ENCODE measurements at places on chromosomes 2 and 18. TPM values are rescaled to one million over a fixed set of nuclear protein-coding genes. Genes with fewer than 3 reads are reported as not detected.

Gene LRP2
- total RNA-seq = 0.05 TPM

DNA sequence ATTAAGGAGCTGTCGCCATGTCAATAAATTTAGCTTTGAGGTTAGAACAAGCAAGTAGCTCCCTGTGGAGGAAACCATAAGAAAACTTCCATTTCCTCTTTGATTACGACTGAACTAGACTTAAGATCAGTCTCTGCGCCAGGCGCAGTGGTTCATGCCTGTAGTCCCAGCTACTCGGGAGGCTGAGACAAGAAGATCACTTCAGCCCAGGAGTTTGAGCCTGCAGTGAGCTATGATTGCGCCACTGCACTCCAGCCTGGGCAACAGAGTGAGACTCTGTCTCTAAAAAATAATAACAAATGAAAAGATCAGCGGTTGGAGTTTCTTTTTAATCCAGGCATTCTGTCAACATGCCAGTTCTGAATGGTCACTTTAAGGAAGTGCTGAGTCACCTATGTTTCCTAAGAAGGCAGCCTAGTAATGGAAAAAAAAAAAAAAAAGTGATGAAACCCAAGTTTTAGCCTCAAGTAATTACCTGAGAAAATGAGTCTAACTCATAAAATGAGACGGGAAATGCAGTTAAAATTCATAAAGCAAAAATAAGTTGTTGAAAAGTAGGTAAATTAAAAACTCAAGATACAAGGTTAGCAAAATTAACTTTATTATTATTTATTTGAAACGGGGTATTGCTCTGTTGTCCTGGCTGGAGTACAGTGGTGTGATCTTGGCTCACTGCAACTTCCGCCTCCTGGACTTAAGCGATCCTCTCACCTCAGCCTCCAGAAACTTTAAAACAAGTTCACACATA lies 10.2 kb downstream of the C18orf32 start:
- no peak for DNase-seq

DNA sequence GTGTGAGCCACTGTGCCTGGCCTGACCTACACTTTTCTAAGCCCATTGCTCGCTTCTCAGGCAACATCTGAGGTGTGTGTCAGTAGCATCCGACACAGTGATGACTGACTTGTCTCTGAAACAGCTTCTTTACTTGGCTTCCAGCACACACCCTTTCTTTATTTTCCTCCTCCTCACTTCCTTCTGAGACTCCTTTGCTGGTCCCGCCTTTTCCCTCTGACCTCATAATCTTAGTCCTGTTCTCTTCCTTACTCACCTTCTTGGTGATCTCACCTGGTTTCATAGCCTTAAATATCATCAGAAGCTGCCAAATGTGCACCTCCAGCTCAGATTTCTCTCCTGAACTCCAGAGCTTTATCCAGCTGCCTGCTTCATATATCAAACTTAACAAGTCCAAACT lies 66.6 kb upstream of the PELI1 start:
- no peak for DNase-seq

DNA sequence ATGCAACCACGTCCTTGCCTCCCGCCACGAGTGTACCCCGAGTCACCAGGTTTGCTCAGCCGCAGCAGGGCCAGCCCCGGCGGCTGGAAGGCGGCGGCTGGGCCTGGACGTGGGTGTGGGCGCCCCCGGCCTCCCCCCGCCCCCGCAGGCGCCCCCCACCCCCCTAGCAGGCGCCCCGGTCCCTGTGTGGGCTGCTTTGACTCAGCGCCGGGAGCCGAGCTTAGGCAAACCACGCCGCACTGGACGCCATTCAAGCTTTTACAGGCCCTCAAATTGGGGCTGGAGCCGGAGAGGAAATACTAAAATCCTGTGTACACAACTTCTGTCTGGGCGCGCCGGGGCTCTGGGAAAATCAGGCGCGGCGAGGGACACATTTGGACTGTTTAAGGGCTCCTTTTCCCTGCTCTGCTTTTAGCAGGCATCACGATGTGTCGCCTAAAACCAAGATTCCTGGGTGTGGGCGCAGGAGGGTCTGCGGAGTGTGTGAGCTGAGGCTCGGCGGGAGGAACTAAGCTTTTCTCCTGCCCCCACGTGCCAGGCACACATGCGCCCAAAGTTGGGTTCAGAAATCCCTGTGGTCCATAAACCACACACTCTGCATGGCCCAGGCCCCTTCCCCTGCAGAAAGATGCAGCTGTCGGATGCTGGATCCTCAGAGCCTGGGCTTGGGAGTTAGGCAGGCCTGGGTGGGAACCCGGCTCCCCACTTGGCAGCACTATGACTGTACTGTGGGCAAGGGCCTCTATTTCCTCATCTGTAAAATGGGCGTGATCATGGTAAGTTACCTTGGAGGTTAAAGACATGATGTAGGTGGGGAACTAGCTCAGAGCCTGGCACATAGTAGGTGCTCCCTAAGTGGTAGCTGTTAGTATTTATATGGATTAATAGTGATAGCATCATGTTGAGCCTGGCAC lies 57.6 kb downstream of the ATOH8 start:
- DNase-seq = no peak

Gene SCN2A
- total RNA-seq = 0.24 TPM

DNA sequence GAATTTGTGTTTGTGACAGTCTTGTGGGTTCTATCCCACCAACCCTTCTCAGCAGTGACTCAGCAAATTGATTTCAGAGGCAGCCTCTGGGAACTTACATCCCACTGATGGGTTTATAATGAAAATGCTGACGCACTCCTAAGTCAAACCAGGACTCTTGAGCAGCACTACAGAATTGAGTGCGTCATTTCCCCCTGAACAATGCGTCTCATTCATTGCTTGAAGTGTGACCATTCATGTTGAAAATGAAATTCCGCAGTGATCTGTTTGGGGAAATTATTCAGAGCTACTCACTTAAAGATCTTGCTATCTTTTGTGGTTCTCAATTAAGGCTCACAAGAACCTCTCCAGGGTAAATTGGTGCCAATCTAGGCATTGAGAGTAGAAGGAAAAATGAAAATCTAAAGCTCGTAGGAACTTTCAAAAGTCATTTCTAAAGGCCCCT lies 417.7 kb upstream of the SLC14A2 start:
- no peak for DNase-seq

DNA sequence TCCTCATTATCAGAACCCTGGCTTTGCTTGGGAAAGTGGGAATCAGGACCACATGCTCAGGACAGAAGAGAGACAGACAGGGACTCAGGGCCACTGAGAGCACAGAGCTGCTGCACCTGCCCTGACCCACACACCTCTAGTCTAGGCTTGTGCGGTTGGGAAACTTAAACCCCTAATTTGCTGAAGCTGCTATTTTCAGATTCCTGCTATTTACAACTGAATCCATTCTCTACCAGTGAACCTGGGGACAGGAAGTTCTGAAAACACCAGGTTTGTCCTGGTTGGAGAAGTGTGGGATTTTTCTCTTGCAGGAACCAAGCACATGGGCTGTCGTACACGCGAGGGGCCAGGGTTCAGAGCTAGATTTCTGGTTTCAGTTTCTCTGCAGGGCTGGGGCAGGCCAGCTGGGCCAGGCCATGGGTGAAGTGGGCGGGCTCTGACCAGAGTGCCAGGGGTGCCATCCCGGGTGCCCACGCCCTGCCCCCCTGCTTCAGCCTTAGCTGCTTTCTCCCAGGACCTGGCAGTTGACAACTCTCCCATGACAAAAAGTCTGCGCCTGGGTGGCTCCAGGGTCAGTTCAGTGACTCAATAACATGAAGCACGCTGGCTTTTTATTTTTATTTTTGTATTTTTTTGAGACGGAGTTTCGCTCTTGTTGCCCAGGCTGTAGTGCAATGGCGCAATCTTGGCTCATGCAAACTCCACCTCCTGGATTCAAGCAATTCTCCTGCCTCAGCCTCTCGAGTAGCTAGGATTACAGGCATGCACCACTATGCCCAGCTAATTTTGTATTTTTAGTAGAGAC lies 51.3 kb upstream of the SLC1A4 start:
- no peak for DNase-seq

GRCh38 chr2:152466041-152466440 lies 131.1 kb downstream of the FMNL2 start:
- DNase-seq = no peak

GRCh38 chr2:186098821-186099220 lies 360.2 kb downstream of the FSIP2 start:
- DNase-seq = no peak

- DNase-seq = no peak
Observed at GRCh38 chr2:147547440-147547839, 297.4 kb upstream of the ACVR2A start.

Gene CFC1
- total RNA-seq = 11.4 TPM

Gene PROKR1
- 0.05 TPM for total RNA-seq

DNA sequence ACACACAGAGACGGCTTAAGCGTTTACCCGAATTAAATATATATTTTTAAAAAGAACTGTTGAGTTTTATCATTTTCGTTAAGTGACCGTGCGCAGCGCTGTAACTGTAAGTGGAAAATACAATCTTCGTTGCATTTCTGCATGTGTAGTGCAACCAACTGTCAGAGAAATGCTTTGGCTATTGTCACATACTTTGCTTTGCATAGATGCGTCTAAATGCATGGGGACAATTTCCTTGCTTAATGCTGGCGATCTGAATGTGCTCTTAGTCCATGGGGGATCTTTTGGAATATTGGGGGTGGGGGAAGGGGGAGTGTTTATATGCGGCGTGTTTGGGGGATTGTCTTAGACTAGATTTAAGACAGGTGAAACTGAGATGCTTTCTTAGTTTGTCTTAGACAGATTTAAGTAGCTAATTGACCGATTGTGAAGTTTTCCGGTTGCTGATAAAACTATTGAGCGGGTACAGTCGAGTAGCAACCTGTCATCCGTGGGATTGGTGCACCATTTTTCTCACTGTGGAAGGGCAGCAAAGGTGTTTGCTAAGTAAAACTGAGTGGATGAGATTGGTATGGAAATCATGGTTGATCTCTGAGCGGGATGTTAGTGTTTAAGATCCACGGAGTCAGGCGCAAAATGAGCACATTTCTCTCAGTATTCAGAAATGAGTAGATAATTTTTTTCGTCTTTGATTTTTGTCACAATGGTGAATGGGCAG lies 476 bp downstream of the VSNL1 start:
- no peak for DNase-seq

GRCh38 chr2:165844216-165844615 lies 50.2 kb upstream of the GALNT3 start:
- no peak for DNase-seq

DNA sequence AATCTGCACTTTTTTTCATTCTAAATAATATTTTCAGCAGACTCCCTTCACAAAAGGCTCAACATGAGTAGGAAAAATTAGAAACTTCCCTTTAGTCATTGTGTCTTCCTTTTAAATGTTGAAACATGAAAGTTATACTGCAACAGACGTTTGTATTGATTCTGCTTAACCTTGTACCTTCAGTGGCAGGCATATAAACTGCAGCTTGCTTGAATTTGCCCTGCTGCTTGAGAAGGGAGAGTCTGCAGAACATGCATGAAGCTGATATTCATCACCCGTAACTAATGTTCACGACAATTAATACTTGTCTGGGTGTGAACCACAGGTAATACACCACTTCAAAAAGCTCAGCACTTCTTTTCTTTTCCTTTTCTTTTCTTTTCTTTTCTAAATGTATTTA lies 294.7 kb upstream of the LRP1B start:
- DNase-seq = no peak

DNA sequence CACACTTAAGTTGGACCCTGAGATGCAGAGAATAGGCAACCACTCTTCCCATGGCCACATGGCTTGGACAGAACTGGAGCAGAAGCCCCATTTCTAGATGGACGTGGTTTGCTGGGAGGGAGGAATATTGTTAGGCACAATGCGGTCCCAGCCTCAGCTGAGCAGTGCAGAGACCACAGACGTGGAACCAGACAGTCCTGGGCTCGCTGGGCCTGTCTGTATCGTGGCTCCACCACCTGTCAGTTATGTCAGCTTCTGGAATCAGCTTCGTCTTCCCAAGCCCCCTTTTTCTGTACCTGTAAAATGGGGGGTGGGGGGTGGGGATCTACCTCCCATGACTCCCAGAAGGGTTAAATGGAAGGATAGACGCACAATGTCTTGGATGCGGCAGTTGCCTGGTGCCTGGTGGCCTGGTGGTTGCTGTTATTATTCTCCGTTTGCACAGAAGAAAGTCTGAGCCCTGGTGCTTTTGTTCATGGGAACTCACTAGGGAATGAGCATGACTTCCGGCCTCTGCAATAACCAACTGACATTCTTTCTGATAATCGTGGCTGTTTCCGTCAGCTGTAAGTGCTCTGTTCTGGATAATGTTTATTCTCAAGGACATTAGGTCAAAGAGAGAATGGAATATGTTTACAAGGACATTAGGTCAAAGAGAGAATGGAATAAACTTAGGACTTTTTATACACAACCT lies 31.4 kb downstream of the COLEC11 start:
- no peak for DNase-seq

GRCh38 chr2:85936421-85937068 lies 47.8 kb upstream of the ST3GAL5 start:
- DNase-seq = no peak

GRCh38 chr2:25314514-25315315 lies 27.0 kb downstream of the DNMT3A start:
- peak; percentile 74 for DNase-seq

Gene FOXI3
- total RNA-seq = 0.05 TPM

Gene SLC19A3
- total RNA-seq = 0.57 TPM

DNA sequence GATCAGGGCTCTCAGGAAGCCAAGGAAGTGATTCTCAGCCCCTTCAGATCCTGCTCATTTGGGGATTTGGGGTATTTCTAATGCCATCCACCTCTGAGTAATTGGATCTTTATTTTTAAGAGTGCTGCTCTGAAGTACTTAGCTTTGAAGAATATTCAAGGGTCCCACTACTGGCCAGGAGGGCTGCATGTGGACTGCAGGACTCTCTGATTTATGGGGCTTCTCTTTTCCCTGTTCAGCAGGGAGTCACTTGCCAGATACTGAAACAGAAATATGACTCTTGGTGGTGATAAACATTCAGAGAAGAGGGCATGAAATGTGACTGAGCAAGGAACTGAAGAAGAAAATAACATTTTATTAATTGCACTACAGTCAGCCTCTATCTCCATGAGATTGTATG lies 138.5 kb downstream of the MTX2 start:
- DNase-seq = no peak

DNA sequence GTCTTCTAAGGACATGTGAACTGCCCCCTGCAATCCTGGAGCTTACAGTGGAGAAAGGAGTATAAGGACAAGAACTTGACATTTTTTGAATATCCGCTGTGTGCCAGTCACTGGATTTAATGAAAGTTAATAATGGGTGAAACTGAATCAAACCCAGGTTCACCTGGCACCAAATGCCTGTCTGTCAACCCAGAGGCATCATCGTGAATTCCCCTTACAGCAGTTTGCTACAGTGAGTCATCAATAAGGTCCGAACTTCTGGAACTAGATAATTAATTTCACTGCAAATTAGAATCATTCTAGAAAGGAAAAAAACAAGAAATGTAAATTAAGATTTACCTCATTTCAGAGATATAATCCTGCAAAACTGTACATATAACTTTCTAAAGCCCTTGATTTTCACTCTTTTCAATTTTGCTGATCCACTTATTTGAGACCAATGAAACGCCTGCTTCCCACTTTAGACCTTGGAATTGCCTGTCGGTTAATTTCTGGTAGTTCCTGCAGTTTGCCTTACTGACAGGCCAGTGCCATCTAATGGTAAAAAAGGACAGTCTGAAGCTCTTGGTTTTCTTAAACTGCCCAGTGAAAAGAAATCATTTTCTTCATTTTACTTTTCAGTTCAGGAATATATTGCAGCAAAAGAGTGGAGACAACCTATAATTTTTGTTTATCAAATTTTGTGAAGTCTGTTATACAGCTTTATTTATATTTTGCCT lies 8.2 kb downstream of the DSG2 start:
- no peak for DNase-seq
